ENCODE measurements at places on chromosomes 13 and 19. TPM values are rescaled to one million over a fixed set of nuclear protein-coding genes. Genes with fewer than 3 reads are reported as not detected.

CFAP97D2 gene
- total RNA-seq: not detected

LINGO3 gene
- total RNA-seq: 0.05 TPM

PCSK4 gene
- total RNA-seq: 0.86 TPM

PBX4 gene
- total RNA-seq: 0.93 TPM

FCAR gene
- not detected for total RNA-seq

DEDD2 gene
- total RNA-seq: 69.6 TPM

SRRM5 gene
- 0.73 TPM for total RNA-seq

AMER2 gene
- total RNA-seq: not detected

LYPD3 gene
- total RNA-seq: 0.22 TPM

OR4F17 gene
- total RNA-seq: not detected

CSNK1A1L gene
- total RNA-seq: not detected

DACH1 gene
- total RNA-seq: not detected

C5AR1 gene
- total RNA-seq: 2.5 TPM

PRR19 gene
- total RNA-seq: 3.7 TPM

PALM gene
- 15.5 TPM for total RNA-seq

FXYD1 gene
- total RNA-seq: 0.10 TPM

SPIB gene
- total RNA-seq: 0.24 TPM

ERICH6B gene
- not detected for total RNA-seq

NKG7 gene
- not detected for total RNA-seq

TPTE2 gene
- total RNA-seq: not detected

TBC1D17 gene
- total RNA-seq: 22.2 TPM

FREM2 gene
- not detected for total RNA-seq

SIGLEC14 gene
- total RNA-seq: 0.15 TPM

TMEM190 gene
- total RNA-seq: 1.3 TPM

RNF113B gene
- total RNA-seq: not detected

KLK12 gene
- total RNA-seq: not detected

ESD gene
- total RNA-seq: 94.9 TPM

TMC4 gene
- total RNA-seq: 0.77 TPM

VAV1 gene
- total RNA-seq: 6.7 TPM

MYH14 gene
- total RNA-seq: 6.4 TPM

CGB5 gene
- total RNA-seq: 0.61 TPM

SLITRK6 gene
- 0.15 TPM for total RNA-seq

FBN3 gene
- total RNA-seq: not detected

PRR20E gene
- total RNA-seq: not detected

MATK gene
- total RNA-seq: 1.3 TPM

ZNF814 gene
- 2.3 TPM for total RNA-seq

FBXW9 gene
- 12.4 TPM for total RNA-seq

SPINT2 gene
- 321 TPM for total RNA-seq

FLT1 gene
- 0.03 TPM for total RNA-seq

SELENOV gene
- total RNA-seq: not detected

MEIS3 gene
- 30.9 TPM for total RNA-seq

MBD3L1 gene
- total RNA-seq: not detected

ZNF134 gene
- 7.3 TPM for total RNA-seq

B3GNT8 gene
- 0.13 TPM for total RNA-seq

FARSA gene
- total RNA-seq: 69.5 TPM

FFAR3 gene
- total RNA-seq: not detected

FTL gene
- total RNA-seq: 16,772 TPM
